OCI-M1 (cell line): ENCODE measurements at places on chromosomes 6 and 20.

GRCh38 chr6:80366714-80367113, 260.2 kb downstream of the BCKDHB start:
- no peak for DNase-seq

- no peak for DNase-seq
These were observed 44.1 kb upstream of the NT5E start for GRCh38 chr6:85405853-85406198.

DNA sequence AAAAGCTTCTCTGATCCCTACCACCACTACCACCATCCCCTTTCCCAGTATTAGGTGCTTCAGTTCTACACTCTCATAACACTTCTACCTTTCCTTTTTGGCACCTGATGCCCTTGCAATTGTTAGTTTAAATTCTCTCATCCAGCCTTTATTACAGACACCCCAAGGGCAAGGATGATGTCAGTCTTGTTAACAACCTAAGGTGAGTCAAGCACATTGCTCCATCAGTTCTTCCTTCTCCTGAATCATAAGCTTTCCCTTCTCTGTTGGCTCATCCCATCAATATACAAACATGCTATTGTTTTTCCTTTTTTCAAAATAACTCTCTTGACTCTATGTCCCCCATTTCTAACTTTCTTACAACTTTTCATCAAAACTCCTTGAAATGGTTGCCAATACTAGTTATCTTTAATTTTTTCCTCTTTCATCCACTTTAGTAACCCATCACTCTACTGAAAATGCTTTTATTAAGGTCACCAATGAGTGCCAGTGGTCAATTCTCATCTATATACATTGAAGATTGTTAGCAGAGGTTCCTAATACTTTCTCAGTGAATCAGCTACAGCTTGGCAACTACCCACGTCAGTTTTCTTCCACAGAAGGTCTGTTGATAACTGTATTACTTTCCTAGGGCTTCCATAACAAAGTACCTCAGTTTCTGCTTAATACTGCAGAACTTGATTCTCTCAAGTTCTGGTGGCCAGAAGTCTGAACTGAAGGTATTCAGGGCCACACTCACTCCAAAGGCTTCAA, 97.1 kb upstream of the FLRT3 start:
- no peak for DNase-seq

DNA sequence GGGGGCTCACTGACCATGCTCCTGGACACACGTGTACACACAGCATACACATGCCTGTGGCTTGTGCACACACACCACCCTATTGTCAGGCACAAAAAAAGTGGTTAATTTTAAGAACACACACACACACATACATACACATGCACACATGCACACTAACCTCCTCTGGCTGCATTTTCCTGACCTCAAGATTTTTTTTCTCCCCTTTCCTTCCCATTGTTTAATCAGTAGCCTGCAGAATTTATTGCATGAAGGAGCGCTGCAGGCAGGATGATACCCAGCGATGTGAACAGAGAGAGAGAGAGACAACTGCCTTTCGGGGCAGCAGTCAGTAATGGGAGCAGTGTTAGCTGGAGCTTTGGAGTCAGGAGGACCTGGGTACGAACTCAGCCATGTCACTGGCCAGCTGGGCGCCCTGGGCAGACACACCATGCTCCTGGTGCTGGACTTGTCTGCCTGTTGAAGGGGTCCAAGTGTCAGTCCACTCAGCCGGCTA, 990 bp upstream of the TRAF3IP2 start:
- DNase-seq, result peak; percentile 40

- DNase-seq, result no peak
These were observed 52.7 kb downstream of the GOPC start for GRCh38 chr6:117549611-117550010.

- DNase-seq, result no peak
These were observed 144.1 kb downstream of the MTHFD1L start for GRCh38 chr6:151009576-151009975.

- DNase-seq, result no peak
These were observed 61.3 kb upstream of the CARMIL1 start for GRCh38 chr6:25217829-25218228.

GRCh38 chr6:7770111-7770510, 44.2 kb downstream of the BMP6 start:
- DNase-seq, result no peak

- no peak for DNase-seq
These were observed 154.8 kb upstream of the RAB32 start for GRCh38 chr6:146388736-146389364.

GRCh38 chr6:63537201-63537958, 34.9 kb upstream of the LOC128125822 start:
- DNase-seq, result no peak

DNA sequence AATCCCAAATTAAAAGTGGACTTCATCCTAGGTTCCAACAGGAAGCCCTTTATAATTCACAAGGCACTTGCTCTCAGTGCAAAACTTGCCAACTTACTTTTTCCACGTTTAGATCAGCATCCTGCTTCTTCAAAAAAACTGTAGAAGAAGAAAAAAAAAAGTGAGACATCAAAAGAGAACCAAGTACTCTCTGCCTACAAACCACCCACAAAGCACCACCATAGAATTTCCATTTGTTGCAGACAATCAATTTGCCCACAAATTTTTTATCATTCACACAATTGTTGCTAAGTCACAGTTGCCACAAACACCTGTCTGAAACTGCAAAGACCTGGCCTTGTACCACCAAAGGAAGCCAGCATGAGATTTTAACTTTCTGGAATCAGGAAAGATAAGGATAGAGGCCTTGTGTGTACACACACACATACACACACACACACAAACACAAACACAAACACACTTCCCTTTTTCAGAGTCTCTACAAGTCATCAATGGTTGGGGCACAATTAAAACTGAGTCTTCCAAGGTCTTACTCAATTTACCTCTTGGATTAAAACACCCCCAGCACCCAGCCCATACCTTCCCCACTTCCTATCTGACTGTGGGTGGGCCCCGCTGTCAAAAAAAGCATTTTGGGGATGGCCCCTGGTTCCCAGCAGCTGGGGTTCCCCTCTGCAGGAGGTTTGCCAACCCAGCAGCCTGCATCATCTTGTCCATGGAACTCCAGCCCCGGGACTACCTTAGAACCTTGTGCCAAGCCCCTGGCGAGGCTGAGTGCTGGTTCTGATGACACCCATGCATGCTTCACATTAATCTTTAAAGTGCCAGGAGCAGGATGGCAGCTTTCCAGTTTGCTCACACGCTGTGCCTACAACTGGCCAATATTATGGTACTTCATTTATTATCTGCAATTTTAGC, 26.5 kb downstream of the FYN start:
- peak; percentile 39 for DNase-seq

DNA sequence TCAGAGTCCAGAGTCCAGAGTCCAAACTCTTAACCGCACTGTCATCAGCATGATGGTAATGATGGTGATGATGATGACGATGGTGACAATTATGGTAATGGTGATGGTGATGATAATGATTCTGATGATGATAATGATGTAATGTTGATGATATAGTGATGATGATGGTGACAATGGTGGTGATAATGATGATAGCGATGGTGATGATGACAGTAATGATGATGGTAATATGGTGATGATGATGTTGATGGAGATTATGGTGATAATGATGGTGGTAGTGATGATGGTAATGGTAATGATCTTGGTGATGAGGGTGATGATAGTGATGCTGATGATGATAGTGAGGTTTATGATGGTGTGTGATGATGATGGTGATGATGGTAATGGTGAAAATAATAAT, 367.8 kb upstream of the CDH4 start:
- DNase-seq, result no peak

- no peak for DNase-seq
These were observed 87.7 kb downstream of the IYD start for GRCh38 chr6:150456466-150456865.

DNA sequence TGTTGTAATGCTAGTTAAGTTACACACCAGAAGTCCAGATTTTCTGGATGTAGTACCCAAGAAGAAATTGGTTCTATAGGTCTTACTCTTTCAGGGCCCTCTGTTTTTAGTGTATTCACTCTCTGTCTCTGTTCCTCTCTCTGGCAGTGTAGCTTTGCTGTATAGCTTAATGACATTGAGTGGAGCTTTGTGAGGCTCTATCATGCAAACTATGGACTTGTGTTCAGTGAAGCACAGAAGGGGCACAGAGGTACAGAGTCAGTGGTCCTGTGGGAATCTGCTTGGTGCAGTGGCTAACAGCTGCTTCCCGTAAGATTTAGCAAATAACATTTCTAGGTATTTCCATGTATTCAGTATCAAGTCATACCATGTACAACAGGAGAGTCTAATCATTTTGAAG, 26.1 kb downstream of the NKX2-4 start:
- no peak for DNase-seq

DNA sequence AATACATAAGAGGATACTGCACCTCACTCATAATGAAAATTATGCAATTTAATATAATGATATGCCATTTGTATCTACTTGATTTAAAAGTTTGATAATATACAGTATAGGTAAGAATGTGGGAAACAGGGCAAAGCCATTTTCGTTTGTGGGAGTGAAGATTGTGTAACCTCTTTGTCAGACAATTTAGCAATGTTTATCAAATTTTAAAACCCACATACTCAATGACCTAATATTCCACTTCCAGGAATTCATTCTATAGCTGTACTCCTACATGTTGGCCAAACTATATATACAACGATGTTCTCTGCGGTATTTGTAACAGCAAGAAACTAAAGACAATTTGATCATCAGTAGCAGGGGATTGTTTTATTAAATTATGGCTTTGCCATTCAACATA, 17.8 kb upstream of the FKBP5 start:
- peak; percentile 90 for DNase-seq

- peak; percentile 92 for DNase-seq
These were observed 27.3 kb downstream of the GSTA3 start for GRCh38 chr6:52881996-52882841.
